IPS DF 19.7 (cell line): ENCODE measurements at places on chromosomes 3 and 15.

DNA sequence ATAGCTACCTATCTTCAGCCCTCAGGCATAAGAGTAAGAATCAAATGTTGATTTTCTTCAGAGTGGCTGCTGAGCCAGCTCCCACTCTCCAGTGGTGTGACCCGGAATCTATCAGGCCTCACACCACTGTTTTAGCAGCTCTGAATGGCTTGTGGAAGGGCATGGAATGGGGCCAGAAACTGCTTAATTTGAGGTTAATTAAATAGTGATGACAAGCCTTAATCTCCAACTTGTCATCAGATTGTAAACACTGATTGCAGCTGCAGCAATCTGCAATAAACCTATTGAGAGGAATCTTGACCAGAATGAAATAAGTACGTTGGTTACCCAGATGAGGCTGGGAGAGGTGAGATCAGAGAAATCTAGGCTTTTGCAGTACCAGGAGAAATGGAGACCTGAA, 317.4 kb downstream of the FHIT start:
- no peak for DNase-seq

GRCh38 chr15:58311556-58311955, 120.2 kb upstream of the LIPC start:
- no peak for DNase-seq

GRCh38 chr3:186719945-186720739, 3.0 kb downstream of the KNG1 start:
- DNase-seq: no peak

GRCh38 chr3:181719991-181720680, 8.4 kb downstream of the SOX2 start:
- no peak for DNase-seq

DNA sequence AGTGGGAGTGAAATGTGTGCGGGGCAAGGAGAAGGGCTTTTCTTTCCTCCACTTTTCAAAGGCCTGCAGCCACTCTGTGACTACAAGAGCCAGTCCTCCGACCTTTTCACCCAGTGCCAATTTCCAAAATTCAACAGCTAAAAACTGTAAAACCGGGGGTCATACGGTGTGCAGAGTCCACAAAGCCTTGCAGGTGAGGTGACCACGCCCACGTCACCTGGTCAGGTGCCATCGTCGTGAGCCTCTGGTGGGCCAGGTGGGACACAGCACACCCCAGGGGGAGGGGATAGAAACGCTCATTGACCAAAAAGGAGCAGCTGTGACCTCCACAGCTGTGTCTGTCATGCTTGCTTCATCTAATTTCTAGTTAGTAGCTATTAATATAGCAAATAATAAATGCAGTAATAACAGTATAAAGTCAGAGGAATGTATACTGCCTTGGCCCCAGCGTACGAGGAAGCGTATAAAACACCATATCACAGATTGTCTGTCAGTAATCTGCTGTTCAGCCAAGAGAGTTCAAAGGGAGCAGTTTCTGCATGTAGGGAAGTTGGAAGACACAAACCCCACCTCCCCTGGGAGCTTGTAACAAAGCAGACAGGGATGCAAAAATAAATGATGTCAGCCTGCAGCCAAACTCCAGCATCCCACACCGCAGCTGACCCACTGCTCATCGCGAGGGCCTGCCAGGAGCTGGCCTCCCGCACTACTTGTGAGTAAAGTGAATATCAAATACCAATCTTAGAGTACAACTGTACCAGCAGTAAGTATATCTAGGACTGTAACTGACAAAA, 86.7 kb downstream of the VGLL4 start:
- DNase-seq: no peak

DNA sequence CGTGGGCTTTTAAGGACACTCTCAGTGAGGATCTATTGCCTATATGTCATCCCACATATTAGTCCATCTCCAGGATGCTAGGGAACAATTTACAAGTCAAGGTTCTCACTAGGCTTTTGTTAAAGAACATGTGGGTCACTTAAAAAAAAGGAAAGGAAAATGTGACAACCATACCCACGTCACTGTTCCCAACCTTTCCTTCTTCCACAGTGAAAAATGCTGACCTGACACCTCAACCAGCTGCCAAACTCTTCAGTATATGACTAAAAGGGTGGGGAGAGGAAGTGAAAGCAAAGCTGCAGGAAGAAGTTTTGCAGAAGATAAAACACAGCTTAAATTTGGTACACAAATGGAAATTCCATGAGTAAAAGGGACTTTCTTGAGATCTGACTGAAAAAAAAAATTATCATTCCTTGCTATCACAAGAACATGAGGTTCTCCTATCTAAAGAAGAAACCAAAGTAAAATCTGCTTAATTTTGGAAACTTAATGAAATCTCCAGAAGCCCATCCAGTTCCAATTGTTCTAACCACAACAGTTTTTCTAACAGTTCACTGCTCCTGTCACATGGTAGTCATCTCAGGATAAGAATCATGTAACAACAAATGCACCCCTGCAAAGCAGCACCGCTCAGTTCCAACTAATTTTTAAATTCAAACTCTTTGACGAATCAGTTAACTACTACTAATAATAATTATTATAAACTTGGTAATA, 117.0 kb upstream of the TSPAN3 start:
- DNase-seq: no peak

DNA sequence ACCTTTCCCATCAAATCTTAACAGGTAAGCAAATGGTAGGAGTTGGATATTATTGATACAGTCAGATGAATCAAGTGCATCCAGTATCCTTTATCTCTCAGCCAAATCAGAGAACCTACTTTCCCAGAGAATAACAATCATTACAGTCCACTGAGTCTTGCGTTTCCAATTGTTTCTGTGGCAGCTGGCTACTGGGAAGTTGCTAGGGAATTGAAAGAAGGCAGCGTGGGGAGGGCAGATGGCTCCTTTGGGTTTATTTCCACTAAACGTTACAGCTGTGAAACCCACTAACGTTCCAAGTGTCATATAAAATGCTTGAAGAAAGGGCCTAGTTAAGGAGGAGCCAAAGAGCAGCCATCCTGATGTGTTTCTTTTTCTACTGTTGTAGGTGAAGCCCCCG, 78.4 kb downstream of the WDR72 start:
- no peak for DNase-seq

DNA sequence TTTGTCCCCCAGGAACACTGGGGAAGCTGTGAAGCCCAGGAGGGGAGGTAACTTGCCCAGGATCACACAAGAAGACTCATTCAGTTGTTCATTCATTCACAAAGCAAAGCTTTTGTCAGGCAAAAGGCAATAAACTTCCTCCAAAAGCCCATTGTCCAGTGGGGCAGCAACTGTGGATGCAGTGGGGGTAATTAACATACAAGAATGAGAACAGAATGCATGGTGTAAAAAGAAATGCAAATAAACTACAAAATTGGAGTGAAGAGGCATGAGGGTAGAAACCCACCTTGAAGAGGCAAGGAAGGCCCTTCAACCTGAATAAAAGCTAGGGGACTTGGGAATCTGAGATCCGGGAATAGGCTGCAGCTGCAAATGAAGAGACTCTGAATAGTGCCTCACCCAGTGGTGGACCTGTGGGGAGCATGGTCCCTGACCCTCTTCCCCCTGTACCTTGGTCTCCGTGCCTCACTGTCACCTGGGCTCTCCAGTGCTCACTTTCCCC, 363.6 kb downstream of the CLSTN2 start:
- peak; percentile 81 for DNase-seq

DNA sequence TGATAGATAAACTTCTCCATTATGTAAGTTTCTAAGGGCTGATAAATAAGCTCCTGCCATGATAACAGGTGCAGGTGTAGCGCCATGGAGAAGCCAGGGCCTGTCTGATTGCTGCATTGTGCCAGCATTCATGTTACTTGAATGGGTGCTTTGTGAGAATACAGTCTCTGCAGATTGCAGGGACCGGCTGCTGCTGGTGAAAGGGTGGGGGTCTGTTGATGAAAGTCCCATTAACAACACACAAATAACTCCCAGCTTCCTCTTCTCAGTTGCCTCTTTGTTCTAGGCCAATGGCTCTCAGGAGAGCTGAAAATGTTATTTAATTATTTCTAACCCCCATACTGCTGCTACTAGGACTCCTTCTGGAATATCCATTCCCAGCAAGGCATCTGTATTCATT, 77.2 kb downstream of the RTP4 start:
- no peak for DNase-seq

DNA sequence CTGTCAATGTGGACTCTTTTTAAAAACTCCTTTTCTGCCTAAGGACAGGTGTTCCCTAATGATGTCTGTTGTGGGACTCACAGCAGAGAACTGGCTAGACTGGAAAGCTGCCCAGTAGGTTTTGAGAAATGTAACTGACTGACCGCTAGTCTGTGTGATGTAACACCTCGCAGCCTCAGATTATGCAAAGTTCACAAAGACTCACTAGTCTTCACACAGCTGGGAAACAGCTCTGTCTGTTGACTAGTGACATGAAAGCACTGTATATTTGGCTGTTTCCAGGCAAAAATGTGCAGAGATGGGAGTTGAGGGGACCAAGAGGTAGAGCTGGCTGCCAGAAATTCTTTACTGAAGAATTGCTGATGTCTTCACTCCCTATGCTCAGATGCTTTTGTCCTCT, 10.3 kb downstream of the PDZRN3 start:
- no peak for DNase-seq

DNA sequence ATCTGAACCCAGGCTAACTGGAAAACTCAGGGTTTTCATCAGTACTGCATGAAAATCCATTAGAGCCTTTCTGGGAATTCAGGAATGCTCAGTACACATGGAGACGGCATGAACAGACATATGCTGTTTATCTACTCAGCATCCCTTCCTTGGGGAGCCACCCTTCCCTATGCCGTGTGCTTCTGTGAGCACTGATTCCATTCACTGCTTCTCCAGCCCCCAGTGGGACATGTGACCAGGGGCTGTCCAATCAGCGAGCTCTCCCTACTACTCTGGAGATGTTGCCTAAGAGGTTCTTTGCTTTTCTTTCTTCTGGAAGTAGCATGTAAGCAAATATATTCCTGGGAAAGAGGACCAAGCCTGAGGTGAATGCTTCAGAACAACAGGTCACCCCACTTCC, 5.6 kb upstream of the PCOLCE2 start:
- no peak for DNase-seq

DNA sequence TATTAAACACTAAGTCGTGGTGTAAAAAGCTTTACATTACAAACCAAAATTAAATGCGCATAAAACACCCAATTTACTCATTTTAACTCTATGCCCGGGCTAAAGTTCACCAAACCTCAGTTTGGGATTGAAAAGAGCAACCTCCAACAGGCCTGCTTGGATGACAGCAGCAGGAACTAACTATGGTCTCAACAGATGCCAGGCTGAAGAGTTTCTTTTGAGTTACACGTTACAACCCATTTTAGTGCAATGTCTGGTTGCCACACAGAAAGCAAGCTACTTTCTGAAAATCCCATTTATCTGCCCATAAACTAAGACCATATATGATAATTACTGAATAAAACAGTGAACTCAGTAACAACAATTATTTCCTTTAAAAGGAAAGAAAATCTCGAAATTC, 2.2 kb downstream of the SATB1 start:
- no peak for DNase-seq

DNA sequence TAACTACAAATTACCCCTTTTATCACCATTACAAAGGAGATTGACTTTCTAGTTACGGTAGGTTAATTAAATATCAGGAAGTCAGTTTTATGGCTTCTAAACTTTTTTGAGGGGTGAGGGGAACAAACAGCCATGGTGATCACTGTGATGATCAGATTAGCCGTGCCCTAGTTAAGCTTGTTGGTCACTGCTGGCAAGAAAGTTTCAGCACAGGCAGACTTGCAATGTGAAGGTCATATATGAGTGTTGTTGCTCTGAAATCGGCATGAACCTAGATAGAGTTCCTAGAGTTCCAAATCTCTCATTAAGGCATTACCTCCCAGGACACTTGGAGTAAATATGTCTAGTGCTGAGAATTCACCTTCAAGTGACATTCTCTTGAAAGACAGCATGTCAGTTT, 156.6 kb downstream of the GHSR start:
- no peak for DNase-seq

DNA sequence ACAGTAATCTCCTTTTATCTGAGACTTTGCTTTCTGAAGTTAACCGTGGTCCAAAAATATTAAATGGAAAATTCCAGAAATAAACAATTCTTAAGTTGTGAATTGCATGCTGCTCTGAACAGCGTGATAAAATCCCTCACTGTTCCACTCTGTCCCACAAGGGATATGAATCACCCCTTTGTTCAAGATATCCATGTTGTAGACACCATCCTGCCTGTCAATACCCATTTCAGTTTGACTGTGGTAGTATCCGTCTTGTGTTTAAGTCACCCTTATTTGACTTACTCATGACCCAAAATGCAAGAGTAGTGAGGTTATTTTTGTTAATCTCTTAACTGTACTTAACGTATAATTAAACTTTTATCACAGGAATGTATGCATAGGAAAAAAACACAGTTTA, 435.0 kb downstream of the SHQ1 start:
- no peak for DNase-seq

DNA sequence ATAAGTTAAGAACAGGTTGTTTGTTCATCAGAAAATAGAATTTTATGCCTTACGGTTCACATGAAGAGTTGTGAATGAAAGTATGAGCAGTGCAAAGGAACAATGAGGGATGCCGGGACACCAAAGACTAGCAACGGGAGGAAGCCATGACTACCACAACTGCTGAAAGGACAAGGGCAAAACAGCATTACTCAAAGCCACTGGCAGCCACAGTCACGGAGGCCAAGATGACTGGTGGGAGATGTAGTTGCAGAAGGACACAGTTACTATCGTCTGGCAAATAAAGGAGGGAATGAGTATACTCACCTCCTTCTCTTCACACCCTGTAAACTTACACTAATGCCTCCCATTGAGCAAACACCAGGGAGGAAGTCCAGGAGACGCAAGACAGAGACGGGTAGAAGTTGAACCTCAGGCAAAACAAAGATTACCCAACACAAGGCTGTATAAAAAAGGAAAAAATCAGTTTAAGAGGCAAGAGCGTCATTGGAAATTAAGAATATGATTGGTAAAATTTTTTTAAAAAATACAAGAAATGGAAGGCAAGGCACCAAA, 675.5 kb downstream of the FHIT start:
- DNase-seq: no peak

GRCh38 chr3:9750556-9751411, 1.0 kb downstream of the OGG1 start:
- no peak for DNase-seq
